Spleen (tissue), 13 donors: ENCODE measurements at places on chromosomes 5 and 9. TPM values are rescaled to one million over a fixed set of nuclear protein-coding genes. Genes with fewer than 3 reads are reported as not detected.

The GABRA1 gene
- polyA plus RNA-seq, result not detected

The NMUR2 gene
- not detected for polyA plus RNA-seq

The PCAT7 gene
- not detected for polyA plus RNA-seq

The NEUROG1 gene
- polyA plus RNA-seq, result not detected

The PHPT1 gene
- polyA plus RNA-seq, result 95.9 TPM

The FCN2 gene
- polyA plus RNA-seq, result 0.38 TPM

The NRG2 gene
- 0.83 TPM for polyA plus RNA-seq

The TRIM7 gene
- polyA plus RNA-seq, result 1.0 TPM

The ADAM19 gene
- 11.5 TPM for polyA plus RNA-seq

The VLDLR gene
- 1.3 TPM for polyA plus RNA-seq

The BICD2 gene
- 11.7 TPM for polyA plus RNA-seq

The ARHGEF28 gene
- 3.3 TPM for polyA plus RNA-seq

The SLC6A18 gene
- not detected for polyA plus RNA-seq

The GHR gene
- 0.42 TPM for polyA plus RNA-seq

The GPR150 gene
- 0.70 TPM for polyA plus RNA-seq

The SLC36A3 gene
- polyA plus RNA-seq, result not detected

The HAVCR2 gene
- polyA plus RNA-seq, result 10.6 TPM

The TAF1L gene
- polyA plus RNA-seq, result not detected

The IGFBPL1 gene
- polyA plus RNA-seq, result not detected

The PCDHA2 gene
- polyA plus RNA-seq, result 0.03 TPM

The LHX2 gene
- polyA plus RNA-seq, result 0.20 TPM

The PRR7 gene
- polyA plus RNA-seq, result 5.7 TPM

The PHYHD1 gene
- polyA plus RNA-seq, result 13.2 TPM

The INSYN2B gene
- polyA plus RNA-seq, result 0.09 TPM

The BTNL9 gene
- polyA plus RNA-seq, result 17.2 TPM

The GKAP1 gene
- 5.9 TPM for polyA plus RNA-seq

The SPACA9 gene
- 3.5 TPM for polyA plus RNA-seq

The LCP2 gene
- polyA plus RNA-seq, result 29.3 TPM

The PCDHGA2 gene
- 0.19 TPM for polyA plus RNA-seq

The CDKN2A gene
- 10.2 TPM for polyA plus RNA-seq

The C5orf58 gene
- polyA plus RNA-seq, result not detected

The C1QTNF3 gene
- polyA plus RNA-seq, result 3.7 TPM

The OLFM1 gene
- 22.3 TPM for polyA plus RNA-seq

The PCDHGA3 gene
- not detected for polyA plus RNA-seq

The ADAMTS19 gene
- polyA plus RNA-seq, result 0.02 TPM

The TAS2R1 gene
- polyA plus RNA-seq, result not detected

The SEMA5A gene
- 2.3 TPM for polyA plus RNA-seq

The TERT gene
- polyA plus RNA-seq, result 0.19 TPM

The RNF208 gene
- 2.9 TPM for polyA plus RNA-seq

The BTNL8 gene
- polyA plus RNA-seq, result 0.67 TPM

The CCL28 gene
- 3.7 TPM for polyA plus RNA-seq
